CD4-positive, alpha-beta memory T cell (primary cell): ENCODE measurements at places on chromosomes 3 and 15. TPM values are rescaled to one million over a fixed set of nuclear protein-coding genes. Genes with fewer than 3 reads are reported as not detected.

DNA sequence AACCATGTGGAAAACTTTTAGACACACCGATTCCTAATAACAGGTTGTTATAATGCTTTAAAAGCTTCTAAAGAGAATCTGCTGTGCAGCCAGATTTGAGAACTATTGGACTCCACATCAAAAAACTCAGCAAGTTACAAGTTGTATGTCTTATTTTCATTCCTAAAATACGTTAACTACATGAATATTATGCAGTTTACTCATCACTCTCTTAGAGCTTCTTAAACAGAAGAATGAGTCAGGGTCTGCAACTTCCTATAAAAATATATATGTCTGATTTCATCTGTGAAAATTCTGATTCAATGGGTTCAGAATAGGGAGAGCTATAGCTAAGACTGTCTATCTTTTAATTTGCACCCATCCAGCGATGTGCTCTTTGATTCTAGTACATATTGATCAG lies 244.2 kb upstream of the EPHA3 start:
- no peaks in the 10 kb centered on the region for H3K4me1 ChIP-seq
- no peak overlapping the region for H3K4me3 ChIP-seq
- H3K27me3 ChIP-seq: no peaks in the 10 kb centered on the region
- no peak overlapping the region for H3K27ac ChIP-seq
- no peaks in the 10 kb centered on the region for H3K36me3 ChIP-seq

GRCh38 chr15:92930776-92931175 lies 30.7 kb downstream of the CHD2 start:
- H3K4me3 ChIP-seq: no peak overlapping the region
- no peaks in the 10 kb centered on the region for H3K27me3 ChIP-seq
- H3K27ac ChIP-seq: no peak overlapping the region
- peaks cover 40% of the 10 kb centered on the region for H3K4me1 ChIP-seq

GRCh38 chr3:52221563-52222318 lies 3.7 kb downstream of the TLR9 start:
- peak overlapping the region; percentile 44 for H3K27ac ChIP-seq
- peak; percentile 80 for DNase-seq
- H3K4me3 ChIP-seq: peak overlapping the region; percentile 59
- peaks cover 98% of the 10 kb centered on the region for H3K4me1 ChIP-seq

Gene AP3B2
- 0.64 TPM for total RNA-seq

Gene DUOXA2
- total RNA-seq: not detected

DNA sequence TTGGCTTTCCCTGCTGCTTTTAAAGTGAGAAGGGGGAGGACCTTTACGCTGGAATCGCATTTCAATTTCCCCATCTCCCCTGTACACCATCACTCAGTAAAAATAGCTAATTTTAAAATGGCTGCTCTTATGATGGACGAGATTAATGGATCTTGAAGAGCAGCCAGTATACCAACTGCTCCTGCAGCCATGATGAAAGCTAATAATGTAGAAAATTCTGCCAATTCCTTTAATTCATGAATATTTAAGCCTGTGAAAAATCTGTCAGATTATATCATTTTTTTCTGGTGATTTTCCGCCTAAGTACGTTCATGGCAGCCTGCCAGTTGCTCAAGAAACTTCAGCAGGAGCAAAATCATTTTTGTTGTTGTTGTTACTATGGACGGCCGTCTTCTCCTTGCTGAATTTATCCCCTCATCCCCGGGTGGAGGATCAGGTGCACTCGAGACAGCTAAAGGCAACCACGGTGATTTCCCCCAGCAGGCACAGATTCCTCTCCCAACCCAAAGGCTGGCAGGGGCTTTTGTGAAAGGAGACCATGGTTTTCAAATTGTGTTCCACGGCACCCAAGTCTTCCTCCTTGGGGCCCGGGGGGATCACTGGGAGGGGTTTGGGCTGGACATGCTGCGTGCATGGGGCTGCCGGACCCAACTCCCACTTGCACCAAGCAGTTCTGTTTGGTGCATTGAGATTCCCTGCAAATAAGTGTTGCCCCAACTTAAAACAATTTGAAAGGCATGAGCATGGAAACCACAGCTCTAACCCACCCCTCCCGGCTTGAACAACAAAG lies 289.6 kb downstream of the UACA start:
- no peak overlapping the region for H3K4me3 ChIP-seq
- H3K27ac ChIP-seq: no peak overlapping the region
- no peaks in the 10 kb centered on the region for H3K27me3 ChIP-seq
- peaks cover 25% of the 10 kb centered on the region for H3K4me1 ChIP-seq
- no peaks in the 10 kb centered on the region for H3K36me3 ChIP-seq

DNA sequence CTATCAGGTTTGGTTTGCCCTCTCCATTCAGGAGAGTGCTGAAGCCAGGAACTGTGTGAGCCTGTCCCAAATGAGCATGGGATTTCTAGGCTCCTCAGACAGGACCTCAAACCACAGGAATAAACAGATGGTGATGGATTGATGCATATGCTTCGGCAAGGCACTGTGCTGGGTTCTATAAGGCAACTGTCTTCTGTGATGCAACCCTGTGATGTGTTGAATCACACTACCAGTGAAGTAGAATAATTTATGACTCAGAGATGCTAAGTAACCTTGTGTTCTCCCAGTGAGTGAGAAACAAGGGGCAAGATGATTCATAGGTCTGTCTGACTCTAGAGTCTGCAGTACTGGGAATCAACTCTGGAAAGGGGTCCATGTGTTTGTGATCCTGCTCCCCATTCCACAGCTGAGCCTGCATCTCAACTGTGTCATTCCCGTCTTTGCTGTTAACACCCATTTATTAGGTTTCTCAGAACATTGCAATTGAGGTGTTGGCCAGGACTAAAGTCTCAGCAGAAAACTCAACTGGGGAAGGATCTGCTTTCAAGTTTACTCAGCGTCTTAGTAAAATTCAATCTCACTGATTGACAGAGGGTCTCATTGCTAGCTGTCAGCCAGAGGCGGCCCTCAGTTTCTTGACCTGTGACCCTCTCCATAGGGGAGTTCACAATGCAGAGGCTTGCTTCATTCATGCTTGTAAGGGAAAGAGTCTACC lies 510.1 kb upstream of the CFAP20DC start:
- no peaks in the 10 kb centered on the region for H3K27me3 ChIP-seq
- H3K4me3 ChIP-seq: no peak overlapping the region
- no peak for DNase-seq
- no peaks in the 10 kb centered on the region for H3K4me1 ChIP-seq
- H3K27ac ChIP-seq: no peak overlapping the region

DNA sequence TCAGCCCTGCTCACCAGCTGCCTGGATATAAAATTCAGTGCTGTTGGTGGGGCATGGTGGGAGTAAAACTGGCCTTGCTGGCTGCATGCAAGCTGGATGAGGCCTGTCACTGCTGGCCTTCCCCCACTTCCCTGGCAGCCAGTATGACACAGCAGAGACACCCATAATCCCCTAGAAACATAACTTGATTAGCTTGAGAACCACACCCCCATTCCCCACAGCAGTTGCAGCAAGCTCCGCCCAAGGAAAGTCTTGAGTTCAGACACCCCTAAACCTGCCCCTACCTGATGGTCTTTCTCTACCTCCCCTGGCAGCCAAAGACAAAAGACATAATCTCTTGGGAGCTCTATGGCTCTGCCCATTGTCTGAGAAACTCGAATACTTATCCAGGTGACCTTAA lies 405.1 kb upstream of the NECTIN3 start:
- H3K27ac ChIP-seq: no peak overlapping the region
- no peak for DNase-seq
- H3K4me3 ChIP-seq: no peak overlapping the region
- H3K36me3 ChIP-seq: no peaks in the 10 kb centered on the region

GRCh38 chr3:185549122-185549521 lies 3.3 kb downstream of the LIPH start:
- no peak for DNase-seq
- no peak overlapping the region for H3K27ac ChIP-seq
- H3K36me3 ChIP-seq: no peaks in the 10 kb centered on the region
- no peak overlapping the region for H3K4me3 ChIP-seq

DNA sequence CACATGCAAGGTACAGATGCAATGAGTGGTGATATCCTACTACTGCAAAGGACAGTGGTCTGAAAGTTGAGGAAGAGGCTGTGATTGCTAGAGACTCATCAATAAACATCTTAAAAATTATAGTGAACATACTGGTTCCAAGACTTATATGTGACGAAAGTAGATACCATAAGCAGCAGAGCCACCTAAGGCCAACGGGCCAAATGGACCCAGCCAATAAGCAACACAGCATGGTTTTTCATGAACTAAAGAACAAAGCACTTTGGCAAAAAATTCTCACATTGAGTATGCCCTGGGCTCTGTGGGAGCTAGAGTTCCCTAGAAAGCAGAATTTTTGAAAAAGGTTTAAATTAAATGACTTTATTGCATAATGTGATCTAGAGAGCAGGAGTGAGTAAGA lies 272.1 kb downstream of the SI start:
- H3K27ac ChIP-seq: no peak overlapping the region
- H3K4me1 ChIP-seq: no peaks in the 10 kb centered on the region
- DNase-seq: no peak
- H3K4me3 ChIP-seq: no peak overlapping the region
- no peaks in the 10 kb centered on the region for H3K27me3 ChIP-seq

DNA sequence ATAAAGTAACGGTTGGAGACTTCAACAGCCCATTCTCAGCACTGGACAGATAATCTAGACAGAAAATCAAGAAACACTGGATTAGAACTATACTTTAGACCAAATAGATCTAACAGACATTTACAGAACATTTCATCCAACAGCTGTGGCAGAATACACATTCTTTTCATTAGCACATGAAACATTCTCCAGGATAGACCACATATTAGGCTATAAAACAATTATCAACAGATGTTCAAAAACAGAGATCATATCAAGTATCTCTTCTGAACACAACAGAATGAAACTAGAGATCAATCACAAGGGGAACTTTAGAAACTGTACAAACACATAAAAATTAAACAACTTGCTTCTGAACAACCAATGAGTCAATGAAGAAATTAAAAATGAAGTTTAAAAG lies 133.3 kb downstream of the ADAM10 start:
- no peaks in the 10 kb centered on the region for H3K27me3 ChIP-seq
- no peak for DNase-seq
- no peaks in the 10 kb centered on the region for H3K36me3 ChIP-seq
- H3K4me3 ChIP-seq: no peak overlapping the region

Gene CASR
- total RNA-seq: not detected

GRCh38 chr15:78811825-78812183 lies 540 bp upstream of the ADAMTS7 start:
- DNase-seq: no peak
- H3K4me3 ChIP-seq: no peak overlapping the region
- H3K27me3 ChIP-seq: peaks cover 29% of the 10 kb centered on the region
- H3K27ac ChIP-seq: no peak overlapping the region
- H3K4me1 ChIP-seq: peaks cover 12% of the 10 kb centered on the region

Gene COL6A5
- not detected for total RNA-seq

DNA sequence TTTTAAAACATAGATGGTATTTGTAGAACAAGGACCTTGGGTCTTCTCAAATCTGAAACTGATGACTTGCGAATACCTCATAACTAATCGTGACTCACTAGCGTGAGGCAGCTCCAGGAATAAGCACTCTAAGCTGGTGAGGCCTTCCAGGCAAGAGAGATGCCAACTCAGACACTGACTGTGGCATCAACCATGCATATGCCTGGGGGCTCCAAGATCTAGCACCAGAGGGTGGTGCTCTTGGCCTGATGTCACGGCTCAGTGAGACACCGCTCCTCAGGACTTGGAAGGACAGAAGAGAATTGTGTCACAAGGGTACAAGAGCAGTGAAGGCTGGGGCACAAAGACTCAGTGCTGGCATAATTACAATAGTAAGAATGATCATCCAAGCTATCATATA lies 125.0 kb upstream of the TRIM42 start:
- no peaks in the 10 kb centered on the region for H3K27me3 ChIP-seq
- H3K36me3 ChIP-seq: no peaks in the 10 kb centered on the region
- no peak overlapping the region for H3K4me3 ChIP-seq
- DNase-seq: no peak

DNA sequence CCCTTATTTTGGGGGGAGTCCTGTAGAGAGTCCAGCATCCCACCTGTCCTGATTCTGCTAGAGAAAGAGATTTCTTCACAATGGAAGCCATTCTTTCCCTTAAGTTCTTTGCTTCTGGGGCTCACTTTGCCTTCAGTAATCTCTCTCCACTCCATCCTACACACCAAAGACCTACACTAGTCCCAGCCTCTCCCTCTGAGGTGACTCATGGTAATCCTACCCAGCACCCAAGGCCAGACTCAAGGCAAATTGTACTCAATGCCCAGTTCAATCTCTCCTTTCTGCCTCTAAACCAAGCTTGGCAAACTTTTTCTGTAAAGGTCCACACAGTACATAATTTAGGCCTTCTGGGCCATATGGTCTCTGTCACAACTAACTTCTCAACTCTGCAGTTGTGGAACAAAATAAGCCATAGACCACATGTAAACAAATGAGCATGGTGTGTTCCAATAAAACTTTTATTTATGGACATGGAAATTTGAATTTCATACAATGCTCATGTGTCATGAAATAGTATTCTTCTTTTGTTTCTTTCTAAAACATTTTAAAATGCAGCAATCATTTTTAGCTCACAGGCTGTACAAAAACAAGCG lies 72.5 kb downstream of the MRPL46 start:
- H3K27me3 ChIP-seq: no peaks in the 10 kb centered on the region
- H3K4me1 ChIP-seq: no peaks in the 10 kb centered on the region
- H3K4me3 ChIP-seq: no peak overlapping the region
- H3K36me3 ChIP-seq: no peaks in the 10 kb centered on the region
- DNase-seq: no peak
- H3K27ac ChIP-seq: no peak overlapping the region

DNA sequence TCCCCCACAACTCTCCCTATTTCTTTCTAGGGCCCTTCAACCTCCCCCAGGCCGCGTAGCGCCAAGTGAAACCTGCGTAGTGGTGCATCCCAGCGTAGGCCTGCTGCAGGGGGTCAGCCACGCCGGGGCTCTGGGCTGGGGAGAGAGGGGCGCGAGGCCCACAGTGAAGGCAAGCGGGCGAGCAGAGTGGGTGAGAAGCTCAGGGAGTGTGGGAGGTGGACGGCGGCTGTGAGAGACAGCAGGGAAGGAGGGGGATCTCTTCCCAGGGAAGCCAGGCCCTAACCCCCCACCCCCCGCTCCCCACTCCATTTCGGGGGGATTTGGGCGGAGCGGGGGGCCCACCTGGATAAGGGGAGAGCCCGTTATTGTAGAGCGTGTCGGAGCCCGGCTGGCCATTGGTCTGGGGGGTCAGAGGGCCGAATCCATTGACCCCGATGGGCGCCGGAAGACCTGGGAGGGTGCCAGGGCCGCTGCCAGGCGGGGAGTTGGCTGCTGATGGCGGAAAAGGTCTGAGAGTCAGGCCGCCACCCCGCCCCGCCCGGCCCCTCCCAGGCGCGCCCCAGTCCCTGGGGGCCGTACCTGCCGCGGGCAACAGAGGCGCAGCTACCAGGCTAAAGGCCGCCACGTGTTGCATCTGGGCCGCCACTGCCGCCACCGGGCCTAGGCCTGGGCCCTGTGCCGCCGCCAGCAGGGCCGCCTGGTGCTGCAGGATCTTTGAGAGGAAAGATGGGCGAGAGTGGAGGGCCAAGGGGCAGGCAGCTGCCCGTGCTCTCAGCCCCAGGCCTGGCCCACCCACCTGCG lies 16.6 kb upstream of the PARP6 start:
- H3K27me3 ChIP-seq: no peaks in the 10 kb centered on the region
- DNase-seq: no peak
- H3K36me3 ChIP-seq: no peaks in the 10 kb centered on the region

Gene SATB1
- 211 TPM for total RNA-seq

- no peaks in the 10 kb centered on the region for H3K27me3 ChIP-seq
- H3K27ac ChIP-seq: no peak overlapping the region
- no peak for DNase-seq
- H3K4me1 ChIP-seq: peaks cover 24% of the 10 kb centered on the region
- H3K4me3 ChIP-seq: no peak overlapping the region
These were observed 450.0 kb upstream of the KCNMB2 start for GRCh38 chr3:178086144-178086825.
